Non-pigmented ciliary epithelial cell (primary cell): ENCODE measurements at places on chromosomes 6 and 20.

DNA sequence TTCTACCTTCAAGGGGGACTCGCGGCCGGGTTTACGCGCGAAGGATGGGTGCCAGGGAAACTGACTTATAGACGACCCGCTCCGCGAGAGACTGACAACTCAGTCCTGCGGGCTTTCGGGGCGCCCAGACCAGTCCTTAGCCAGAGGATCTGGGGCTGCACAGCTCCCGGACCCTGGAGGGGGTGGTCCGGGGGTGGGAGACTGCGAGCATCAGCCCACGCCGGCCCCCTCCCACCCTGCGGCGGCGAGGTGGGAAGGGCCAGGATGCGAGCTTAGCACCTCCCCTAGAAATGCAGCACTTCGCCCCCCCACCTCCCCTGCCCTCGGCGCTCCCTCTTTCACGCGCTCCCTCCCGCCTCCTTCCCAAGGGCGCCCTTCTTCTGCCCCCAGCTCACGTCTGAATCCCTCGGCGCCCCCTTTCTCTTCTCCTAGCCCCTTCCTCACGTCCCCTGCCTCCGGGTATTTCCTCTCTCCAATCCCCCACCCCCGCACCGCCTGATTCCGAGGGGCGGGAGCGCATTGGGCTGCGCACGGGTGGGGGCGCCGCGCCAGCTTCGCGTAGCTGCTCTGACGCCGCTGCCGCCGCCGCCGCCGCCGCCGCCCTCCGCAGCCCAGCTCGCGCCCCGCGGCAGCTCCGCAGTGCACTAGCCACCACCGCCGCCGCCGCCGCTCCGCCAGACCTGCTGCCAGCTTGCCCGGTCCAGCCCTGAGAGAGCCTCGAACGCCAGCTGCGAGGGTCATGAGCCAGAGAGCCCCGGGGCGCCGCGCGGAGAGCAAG, at the start of gene SLC32A1:
Gene SLC32A1, plus strand, starts transcription at position 639 of the 778 bp plus-strand sequence. CDS start 239 bp downstream, outside the sequence.
- DNase-seq = no peak

- no peak for DNase-seq
Observed at GRCh38 chr20:59016795-59017492, 2.3 kb upstream of the TUBB1 start.

GRCh38 chr6:166563805-166564204, 22.7 kb downstream of the RAMACL start:
- DNase-seq = no peak

- no peak for DNase-seq
Observed at GRCh38 chr20:33411242-33411641, 9.9 kb upstream of the CDK5RAP1 start.

GRCh38 chr6:31094389-31094881, 17.9 kb downstream of the C6orf15 start:
- DNase-seq = no peak

DNA sequence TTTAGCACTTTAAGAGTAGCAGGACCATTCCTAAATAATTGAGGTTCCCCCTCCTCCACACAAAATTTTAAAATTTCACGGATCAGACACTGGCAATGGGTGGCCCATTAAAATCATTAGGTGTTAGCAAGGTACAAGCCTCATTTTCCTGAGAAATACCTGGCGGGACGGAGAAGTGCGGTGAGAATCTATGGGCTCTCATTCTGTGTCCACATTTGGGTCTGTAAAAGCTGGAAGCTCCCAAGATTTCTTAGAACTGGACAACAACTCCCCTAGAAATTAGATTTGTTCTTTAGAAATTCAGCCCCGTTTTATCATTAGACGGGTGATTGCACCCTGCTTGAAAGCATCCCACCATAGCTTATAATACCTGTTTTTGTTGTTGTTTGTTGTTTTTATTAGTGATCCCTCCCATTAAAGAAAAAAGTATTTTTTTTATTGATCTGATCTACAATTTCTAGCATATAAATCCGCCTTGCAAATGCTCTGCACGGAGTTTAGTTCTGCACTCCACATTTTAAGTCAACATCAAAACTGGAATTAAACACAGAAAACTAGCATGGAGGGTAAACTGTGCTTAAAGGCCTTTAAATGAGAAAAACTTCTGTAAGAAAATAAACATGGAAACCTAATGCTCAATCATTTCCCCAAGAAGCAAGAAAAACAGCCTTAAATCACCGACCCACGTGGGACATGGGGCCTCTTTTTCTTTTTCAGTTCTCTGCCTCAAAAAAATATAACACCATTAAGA, 5.7 kb downstream of the SIM1 start:
- DNase-seq = no peak
